Stimulated activated CD4-positive, alpha-beta T cell treated with anti-CD3 and anti-CD28 coated beads, Interleukin-1b, Interleukin-23, amount 100 ng/mL, for 24 hours (primary cell): ENCODE measurements at places on chromosomes 4 and X.

DNA sequence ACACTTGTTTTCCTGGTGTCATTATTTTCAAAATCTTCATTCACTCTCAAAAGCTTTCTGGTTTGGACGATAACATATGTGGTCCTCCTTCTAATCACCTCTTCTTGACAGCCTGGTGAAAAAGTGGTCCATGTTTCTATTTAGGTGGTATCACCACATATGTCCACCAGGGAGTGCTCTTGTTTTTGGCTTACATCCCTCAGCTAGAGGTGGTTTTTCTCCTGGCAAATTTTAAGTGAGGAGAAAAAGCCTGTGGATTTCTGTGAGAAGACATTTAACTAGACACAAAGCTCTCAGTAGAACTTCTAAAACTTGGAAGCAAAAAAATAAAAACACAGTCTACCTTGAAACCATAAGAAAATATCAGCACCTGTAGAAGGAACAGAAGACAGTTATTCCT, 58.0 kb upstream of the FRMPD4 start:
- DNase-seq, result no peak

GRCh38 chrX:47623540-47624027, 3.9 kb upstream of the SYN1 start:
- DNase-seq, result no peak

- DNase-seq, result no peak
Observed at GRCh38 chrX:22135171-22135711, 103.1 kb downstream of the PHEX start.

DNA sequence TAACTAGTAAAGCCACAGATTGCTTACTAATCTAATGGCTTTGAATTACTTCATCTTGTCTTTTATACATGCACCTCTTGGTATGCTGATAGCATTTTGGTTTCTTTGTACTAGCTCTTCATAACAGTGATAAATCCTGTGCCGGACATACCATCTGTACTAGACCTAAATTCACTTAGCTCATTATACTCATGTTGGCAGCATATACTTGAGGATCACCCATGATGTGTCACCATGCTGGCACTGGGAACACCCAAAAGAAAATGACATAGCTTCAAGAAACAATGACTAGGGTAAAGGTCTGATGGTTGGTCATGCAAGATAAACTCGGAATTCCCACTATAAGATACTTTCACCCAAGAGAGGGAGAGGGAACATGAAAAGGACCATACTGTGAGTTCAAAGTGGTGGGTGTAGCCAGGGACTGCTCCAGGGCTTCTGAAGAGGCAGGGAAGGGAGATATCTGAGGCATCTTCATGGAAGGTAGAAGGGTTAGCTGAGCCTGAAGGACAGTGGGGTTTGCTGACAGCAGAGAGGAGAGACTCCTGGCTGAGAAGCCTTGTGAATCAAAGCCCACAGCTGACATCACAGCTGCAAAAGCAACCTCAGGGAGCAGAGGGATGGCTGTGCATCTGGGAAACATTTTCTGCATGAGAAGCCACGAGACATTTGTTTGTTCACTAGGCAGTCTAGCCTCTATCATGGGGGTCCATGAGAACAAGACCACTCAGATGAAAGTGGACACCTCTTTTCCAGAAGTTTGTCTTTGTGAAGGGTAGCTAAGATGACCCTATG, 314.2 kb downstream of the RAB28 start:
- no peak for DNase-seq

DNA sequence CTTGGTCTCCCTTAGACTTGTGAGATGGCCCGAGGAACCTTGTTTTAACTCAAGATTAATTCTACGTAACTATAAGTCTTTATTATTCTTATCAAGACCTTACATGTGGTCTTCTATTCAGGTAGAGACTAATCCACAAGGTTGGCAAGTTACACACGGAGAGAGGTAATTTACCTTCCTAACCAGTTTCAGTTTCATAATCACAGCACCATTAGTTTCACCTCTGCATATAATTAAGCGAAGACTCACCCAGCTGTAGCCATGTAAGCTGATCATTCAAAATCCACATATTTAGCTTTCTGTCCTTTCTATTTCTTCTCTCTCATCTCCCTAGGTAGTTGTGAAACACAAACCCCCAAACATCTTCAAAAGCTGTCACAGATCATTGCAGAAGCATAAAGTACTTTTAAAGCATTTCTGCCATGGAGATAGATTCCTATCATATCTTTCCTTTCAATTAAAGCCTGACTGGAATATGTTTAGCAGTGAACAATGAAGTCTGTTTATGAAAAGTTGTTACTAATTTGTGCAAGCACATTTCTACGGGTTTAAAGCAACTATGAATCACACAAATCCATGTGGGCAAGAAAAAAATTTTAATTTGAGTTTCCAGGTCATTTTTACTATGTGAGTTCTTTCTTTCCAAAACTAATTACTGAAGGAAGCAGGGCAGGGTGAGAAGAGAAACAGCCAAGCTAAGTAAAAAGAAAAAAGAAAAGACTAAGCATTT, 78.5 kb downstream of the BTC start:
- DNase-seq, result no peak

DNA sequence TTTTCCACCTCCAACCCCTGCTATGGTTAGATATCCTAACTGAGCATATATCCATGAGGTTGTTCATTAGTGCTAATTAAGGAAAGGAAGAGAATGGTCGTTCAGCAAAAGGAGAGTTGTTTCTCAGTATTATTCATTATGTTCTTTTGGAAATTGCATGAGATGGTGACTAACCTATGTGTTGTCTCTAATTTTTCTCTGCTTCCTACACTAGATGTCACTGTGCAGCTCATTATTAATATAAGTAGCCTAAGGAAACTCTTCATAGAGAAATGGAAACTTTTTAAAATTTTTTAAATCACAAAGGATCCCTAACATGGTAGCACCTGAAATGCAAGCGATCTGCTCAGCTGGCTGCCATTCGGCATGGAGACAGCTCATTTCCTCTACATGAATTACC, 67.7 kb upstream of the FAM9A start:
- no peak for DNase-seq

DNA sequence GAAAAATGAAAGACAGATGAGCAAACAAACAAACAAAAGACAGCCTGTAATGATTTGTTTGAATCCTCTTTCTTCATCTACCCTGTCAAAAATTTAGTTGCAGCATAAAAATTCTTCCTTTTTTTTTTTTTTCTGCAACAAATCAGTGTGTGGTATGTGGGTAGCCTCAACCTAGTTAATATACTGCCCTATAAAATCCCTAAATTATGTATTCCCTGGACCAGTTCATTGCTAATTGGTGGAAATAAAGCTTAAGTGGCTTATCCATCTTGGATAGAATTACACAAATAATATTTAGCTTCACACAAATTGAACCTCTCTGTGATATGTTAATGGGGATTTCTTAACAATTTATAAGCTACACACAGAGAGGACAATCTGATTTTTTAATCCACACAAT, 208.4 kb downstream of the NDST4 start:
- DNase-seq, result no peak

- no peak for DNase-seq
Observed at GRCh38 chrX:117120700-117121099, 657.9 kb upstream of the CT83 start.

DNA sequence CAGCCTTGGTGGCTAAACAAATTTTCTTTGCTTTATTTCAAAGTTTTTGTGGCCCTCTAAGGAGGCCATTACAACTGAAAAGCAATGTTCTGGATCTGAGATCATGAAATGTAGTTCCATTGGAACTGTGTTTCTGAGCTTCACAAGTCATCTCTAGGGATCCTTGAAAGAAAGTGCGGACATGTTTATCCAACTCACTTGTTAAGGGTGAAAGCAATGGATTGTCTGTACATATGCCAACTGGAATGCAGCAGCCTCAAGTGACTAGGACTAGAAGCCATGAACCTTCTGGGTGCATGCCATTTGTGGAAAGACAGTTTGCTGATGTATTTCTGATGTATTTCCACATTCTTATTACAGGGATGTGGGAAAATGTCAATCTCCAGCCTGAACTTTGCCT, 36.7 kb upstream of the KLHL13 start:
- DNase-seq, result no peak

DNA sequence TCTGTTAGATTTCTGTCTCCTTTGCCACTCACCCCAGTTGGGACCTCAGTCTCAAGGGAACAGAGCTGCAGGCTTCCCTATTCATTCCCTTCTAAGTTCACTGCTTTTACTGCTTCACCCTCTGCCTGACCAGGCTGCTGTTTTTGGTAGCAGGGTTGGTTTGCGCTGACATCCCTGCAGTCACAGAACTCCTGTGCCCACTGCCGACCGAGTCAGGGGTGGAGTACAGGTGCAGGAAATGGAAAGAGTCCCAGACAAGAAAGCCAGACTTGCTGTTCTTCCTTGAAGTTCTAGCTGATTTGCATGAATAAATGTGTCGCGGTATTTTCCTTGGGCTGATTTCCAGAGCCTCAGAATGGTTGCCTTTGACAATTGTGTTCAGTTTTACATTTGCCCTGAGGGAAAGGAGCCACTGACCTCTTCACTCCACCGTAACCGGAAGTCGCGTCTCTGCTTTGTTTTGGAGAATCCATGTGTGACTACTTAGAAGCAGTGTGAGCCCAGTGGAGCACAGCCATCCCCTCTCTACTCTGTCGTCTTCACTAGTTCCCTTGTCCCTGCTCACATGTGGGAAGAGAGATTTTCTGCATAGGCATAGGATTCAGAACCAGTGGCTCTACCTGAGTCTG, 84.8 kb downstream of the TNIP2 start:
- DNase-seq, result no peak

GRCh38 chr4:78704317-78704716, 71.8 kb upstream of the BMP2K start:
- DNase-seq, result no peak

DNA sequence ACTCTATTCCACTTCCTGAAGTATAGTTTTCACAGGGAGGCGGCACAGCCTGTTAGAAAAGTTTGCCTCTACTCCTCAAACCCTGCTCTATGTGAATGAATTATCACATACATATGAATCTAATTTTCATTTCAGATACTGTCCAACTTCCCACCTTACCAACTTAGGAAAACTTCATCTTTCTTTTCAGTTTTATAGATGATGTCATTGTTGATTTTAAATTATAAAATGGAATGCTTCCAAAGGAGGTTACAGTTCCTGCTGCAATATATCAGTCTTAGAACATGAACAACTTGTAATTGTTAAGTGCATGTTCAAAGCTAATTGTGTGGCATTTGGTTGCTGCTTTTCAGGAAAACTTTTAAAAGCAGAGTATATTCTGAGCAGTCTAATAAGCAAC, 92.4 kb downstream of the NEUROG2 start:
- no peak for DNase-seq

DNA sequence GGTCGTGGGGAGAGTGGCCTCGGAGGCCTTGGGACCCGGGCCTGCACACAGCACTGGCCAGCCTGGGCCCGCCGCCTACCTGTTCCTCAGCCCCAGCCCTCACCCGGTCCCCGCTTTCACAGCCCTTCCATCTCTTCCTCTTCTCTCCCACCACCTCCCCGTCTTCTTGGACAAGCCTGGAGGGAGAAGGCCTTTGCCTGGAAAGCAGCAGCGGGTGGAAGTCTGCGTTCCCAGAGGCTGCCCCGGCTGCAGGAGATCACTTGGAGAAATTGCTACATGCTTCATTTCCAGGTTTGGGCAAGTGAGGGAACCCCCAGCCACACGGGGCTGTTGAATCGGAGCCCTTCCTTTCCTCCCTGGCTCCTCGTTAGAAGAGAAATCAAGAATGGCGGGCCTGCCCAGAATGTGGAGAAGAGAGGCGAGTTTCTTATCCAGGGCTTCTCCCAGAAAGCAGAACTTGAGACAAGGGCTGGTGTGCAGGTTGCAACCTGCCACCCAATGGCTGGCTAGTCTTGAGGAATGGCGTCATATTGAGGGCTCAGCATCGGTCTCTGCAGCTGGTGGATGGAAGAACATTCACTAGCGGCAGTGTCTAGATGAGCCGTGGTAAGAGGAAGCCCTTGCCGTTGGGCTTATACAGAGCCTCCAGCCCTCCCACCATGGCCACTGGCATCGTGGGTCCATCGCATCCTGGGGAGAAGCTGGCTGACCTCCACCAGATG, 1.2 kb upstream of the PDZD4 start:
- no peak for DNase-seq

- DNase-seq, result no peak
Observed at GRCh38 chr4:41381384-41381783, 124.7 kb downstream of the UCHL1 start.

DNA sequence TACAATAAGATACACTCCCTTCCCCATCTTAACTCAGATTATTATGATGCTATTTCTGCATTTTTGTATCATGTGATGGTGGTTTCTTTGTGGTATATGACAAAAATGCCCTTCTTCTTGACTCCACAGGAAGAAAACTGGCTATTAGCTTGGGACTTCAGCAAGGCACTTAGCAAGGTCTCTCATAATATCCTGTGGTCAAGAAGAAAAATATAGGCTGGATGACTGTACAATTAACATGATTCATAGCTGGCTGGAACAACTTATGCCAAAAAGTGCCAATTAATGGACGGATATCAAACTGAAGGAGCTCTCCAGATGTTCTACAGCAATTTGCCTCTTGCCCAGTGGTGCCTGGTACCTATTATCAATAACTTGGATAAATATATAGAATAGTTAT, 2.3 kb upstream of the MID1IP1 start:
- no peak for DNase-seq

GRCh38 chrX:8673201-8673600, 58.7 kb downstream of the ANOS1 start:
- no peak for DNase-seq

GRCh38 chr4:128565565-128566186, 243.8 kb upstream of the JADE1 start:
- no peak for DNase-seq

DNA sequence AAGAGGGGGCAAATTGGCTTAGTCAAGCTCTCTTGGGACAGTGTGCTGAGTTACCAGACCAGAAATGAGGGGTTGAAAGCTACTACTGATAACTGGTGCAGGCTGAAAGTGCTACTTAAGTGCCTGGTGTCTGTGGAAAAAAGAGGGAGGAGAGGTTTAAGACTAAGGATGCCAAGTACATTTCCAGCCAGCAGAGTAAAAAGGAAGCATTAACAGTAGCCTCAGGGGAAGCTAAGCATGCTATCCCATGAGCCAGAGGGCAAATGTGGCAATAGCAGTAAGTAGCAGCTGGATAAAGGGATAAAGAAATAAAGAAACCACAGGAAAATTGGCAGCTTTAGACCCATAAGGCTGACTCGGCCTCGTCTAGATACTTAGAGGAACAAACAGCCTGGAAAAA, 196.3 kb upstream of the MAB21L2 start:
- no peak for DNase-seq

GRCh38 chr4:1984406-1985191, 24.2 kb downstream of the NELFA start:
- no peak for DNase-seq

GRCh38 chr4:44927399-44928380, 201.3 kb upstream of the GNPDA2 start:
- no peak for DNase-seq

GRCh38 chr4:144989306-144989705, 108.7 kb downstream of the ANAPC10 start:
- DNase-seq, result no peak
